ENCODE measurements at places on chromosomes 16 and 17. TPM values are rescaled to one million over a fixed set of nuclear protein-coding genes. Genes with fewer than 3 reads are reported as not detected.

DNA sequence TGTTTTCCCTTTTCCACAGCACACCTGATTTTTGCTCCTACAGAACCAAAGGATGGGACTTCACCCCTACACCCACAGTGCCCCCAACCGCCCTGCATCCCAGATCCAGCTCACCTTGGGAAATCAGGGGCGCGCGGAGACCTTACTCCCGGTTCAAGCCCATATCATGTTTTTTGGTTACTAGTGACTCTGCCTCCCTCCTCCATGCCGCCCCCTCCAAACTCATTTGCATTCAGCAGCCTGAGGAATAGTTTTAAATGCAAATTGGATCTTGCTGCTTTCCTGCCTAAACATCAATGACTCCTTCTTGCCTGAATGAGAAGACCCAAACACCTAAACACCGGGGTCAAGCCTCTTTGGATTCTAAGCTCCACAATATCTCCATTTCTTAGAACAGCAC is 331.8 kb downstream of the TMEM114 start:
- H3K4me3 ChIP-seq: no peak overlapping the region
- H3K4me1 ChIP-seq: no peaks in the 10 kb centered on the region
- no peaks in the 10 kb centered on the region for H3K36me3 ChIP-seq
- no peak for DNase-seq
- no peaks in the 10 kb centered on the region for H3K27me3 ChIP-seq

- H3K36me3 ChIP-seq: peaks cover 9% of the 10 kb centered on the region
- H3K4me3 ChIP-seq: no peak overlapping the region
- H3K27me3 ChIP-seq: no peaks in the 10 kb centered on the region
- peak overlapping the region; percentile 96 for H3K27ac ChIP-seq
- DNase-seq: no peak
These were observed 1.7 kb upstream of the MYO1C start for GRCh38 chr17:1494203-1494602.

- H3K27me3 ChIP-seq: no peaks in the 10 kb centered on the region
- no peak for DNase-seq
- peaks cover 2% of the 10 kb centered on the region for H3K36me3 ChIP-seq
These were observed 593 bp upstream of the WDR45B start for GRCh38 chr17:82648742-82649331.

SLC5A11 gene
- not detected for total RNA-seq

DNA sequence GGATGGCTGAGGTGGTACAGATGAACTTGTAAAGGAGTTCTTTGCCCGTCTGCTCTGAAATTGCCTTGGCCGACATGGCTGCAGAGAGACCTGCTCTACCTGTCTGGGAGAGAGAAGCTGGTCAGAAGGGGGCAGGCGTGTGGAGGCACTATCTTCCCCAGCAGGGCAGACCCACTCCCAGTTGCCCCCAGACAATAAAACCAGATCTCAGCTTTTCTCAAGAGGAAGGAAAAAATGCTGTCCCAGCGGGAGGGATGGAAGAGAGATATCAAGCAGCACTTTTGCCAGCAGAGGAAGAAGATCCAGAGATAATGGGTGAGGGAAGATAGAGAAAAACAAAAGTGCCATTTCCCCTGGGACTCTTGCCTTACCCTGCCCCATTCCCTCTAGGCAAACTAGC is 5.0 kb downstream of the ACLY start:
- H3K27ac ChIP-seq: no peak overlapping the region
- H3K4me1 ChIP-seq: peaks cover 12% of the 10 kb centered on the region
- no peak overlapping the region for H3K4me3 ChIP-seq
- peaks cover 49% of the 10 kb centered on the region for H3K36me3 ChIP-seq
- no peaks in the 10 kb centered on the region for H3K27me3 ChIP-seq

DNA sequence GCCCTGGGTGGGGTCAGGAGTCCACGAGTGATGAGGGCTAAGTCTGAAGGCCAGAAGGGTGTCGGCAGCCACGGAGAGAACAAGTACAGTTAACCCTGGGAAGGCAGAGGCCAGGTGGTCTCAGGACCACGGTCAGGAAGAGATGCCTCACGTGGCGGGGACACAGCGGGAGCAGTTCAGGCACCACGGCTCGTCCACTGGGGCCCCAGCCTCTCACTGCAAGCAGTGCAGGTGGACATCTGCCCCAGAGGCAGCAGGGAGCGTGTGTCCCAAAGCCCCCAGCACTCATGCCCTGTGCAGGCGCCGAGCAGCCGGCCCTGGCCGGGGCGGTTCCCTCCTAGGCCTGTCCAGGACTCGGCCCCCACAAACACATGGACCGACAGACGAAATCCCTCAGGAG is 4.7 kb downstream of the LMF1 start:
- no peaks in the 10 kb centered on the region for H3K36me3 ChIP-seq
- DNase-seq: peak; percentile 77
- peaks cover 13% of the 10 kb centered on the region for H3K4me1 ChIP-seq

- H3K4me3 ChIP-seq: no peak overlapping the region
- H3K27ac ChIP-seq: no peak overlapping the region
- H3K36me3 ChIP-seq: no peaks in the 10 kb centered on the region
These were observed 77.8 kb downstream of the MYH10 start for GRCh38 chr17:8552577-8553320.

DNA sequence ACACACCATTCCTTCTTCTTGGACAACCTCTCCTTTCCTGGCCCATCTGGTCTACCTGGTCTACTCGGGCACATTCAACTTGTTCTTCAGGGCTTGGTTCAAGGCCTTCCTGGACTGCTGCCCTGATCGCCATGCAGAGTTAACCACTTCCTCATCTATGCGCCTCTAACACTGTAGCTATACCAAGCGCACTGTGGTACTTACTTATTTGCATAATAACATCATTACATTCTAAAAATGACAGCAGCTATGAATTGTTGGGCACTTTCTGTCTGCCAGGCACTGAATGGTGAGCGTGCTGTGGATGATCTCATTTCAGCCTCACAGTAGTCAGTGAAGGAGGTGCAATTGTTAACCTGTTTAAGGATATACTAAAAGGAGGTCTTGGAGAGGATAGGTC is 66.9 kb upstream of the SDK2 start:
- peaks cover 6% of the 10 kb centered on the region for H3K4me1 ChIP-seq
- no peaks in the 10 kb centered on the region for H3K27me3 ChIP-seq
- no peak overlapping the region for H3K27ac ChIP-seq
- no peak for DNase-seq
- H3K36me3 ChIP-seq: no peaks in the 10 kb centered on the region

DNA sequence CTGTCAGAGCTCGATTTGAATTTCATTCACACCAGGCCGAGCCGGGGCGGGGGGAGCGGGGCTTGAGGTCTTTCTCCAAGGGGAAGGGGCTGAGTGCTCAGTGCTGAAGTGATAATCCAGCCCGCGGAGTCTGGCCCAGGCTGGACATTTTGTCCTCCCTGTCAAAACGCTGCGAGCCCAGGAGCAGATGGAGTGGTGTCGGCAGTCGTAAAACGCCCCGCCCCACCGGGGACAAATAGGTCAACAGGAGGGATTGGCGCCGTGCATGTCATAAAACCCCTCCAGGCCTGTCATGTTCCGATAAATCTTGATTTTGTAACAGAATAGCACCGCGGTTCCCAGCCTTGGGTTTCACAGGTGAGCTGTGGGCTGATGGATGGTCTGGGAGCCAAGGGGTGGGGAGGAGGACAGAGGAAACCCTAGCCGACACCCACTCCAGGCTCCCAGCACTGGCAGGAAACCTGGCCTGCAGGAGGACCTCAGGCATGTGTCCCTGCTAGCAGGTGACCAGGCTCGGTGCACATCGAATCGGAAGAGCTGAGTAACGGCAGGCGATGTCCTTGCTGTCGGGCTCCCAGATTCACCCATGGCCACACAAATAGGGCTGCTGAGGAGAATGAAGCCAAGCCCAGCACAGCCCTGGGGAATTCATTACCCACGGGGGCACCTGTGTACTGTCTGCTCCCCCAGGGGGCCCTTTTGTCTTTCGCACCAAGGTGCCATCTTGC is 341.4 kb downstream of the FOXL1 start:
- H3K4me1 ChIP-seq: no peaks in the 10 kb centered on the region
- no peaks in the 10 kb centered on the region for H3K36me3 ChIP-seq
- no peak overlapping the region for H3K4me3 ChIP-seq
- H3K27ac ChIP-seq: no peak overlapping the region
- DNase-seq: no peak
- no peaks in the 10 kb centered on the region for H3K27me3 ChIP-seq

GRCh38 chr17:10144982-10145381 is 53.4 kb downstream of the GAS7 start:
- H3K4me1 ChIP-seq: peaks cover 7% of the 10 kb centered on the region
- no peaks in the 10 kb centered on the region for H3K36me3 ChIP-seq
- no peak overlapping the region for H3K4me3 ChIP-seq
- DNase-seq: no peak
- no peaks in the 10 kb centered on the region for H3K27me3 ChIP-seq

- no peak overlapping the region for H3K27ac ChIP-seq
- H3K27me3 ChIP-seq: no peaks in the 10 kb centered on the region
- no peaks in the 10 kb centered on the region for H3K36me3 ChIP-seq
- H3K4me1 ChIP-seq: no peaks in the 10 kb centered on the region
- no peak for DNase-seq
These were observed 463.2 kb downstream of the WWOX start for GRCh38 chr16:78562650-78563049.

DNA sequence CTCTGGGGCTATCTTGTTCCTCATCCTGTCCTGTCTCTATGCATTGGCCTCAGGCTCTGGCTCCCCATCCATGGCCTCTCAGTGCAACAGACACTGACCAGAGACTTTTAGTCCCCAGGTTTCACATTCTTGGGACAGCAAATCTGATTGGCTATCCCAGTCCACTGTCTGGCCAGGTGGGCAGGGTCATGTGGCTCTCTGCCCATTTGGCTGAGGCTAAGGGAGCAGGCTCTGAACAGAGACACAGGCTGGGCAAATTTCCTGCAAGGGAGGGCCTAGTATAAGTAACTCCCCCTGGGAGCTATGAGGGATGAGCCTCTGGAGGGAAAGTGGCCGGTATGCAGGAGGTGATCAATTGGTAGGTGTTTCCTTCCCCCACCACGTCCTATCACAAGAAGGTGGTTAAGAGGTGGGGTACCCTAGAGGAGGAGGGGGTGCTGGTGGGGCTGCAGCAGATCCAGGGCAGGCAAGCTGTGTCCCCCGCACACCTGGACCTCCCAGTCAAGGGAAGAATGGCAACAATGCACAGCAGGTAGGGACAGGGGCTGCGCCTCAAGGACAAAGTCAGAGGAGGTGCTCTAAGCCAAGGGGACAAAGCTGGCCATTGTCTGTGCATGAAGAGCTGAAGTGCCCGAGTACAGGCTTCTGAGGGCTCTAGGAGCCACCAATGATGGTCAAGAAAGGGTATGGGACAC is 13.2 kb downstream of the XYLT2 start:
- H3K36me3 ChIP-seq: peaks cover 64% of the 10 kb centered on the region
- no peak overlapping the region for H3K27ac ChIP-seq
- no peak for DNase-seq
- peaks cover 4% of the 10 kb centered on the region for H3K4me1 ChIP-seq
- no peaks in the 10 kb centered on the region for H3K27me3 ChIP-seq
- no peak overlapping the region for H3K4me3 ChIP-seq

GRCh38 chr16:78606545-78606944 is 507.1 kb downstream of the WWOX start:
- DNase-seq: no peak
- H3K27ac ChIP-seq: no peak overlapping the region
- H3K36me3 ChIP-seq: no peaks in the 10 kb centered on the region
- no peaks in the 10 kb centered on the region for H3K27me3 ChIP-seq
- H3K4me3 ChIP-seq: no peak overlapping the region

All from upper lobe of left lung (tissue), 6 donors.